ENCODE measurements at places on chromosomes 1 and 21.

DNA sequence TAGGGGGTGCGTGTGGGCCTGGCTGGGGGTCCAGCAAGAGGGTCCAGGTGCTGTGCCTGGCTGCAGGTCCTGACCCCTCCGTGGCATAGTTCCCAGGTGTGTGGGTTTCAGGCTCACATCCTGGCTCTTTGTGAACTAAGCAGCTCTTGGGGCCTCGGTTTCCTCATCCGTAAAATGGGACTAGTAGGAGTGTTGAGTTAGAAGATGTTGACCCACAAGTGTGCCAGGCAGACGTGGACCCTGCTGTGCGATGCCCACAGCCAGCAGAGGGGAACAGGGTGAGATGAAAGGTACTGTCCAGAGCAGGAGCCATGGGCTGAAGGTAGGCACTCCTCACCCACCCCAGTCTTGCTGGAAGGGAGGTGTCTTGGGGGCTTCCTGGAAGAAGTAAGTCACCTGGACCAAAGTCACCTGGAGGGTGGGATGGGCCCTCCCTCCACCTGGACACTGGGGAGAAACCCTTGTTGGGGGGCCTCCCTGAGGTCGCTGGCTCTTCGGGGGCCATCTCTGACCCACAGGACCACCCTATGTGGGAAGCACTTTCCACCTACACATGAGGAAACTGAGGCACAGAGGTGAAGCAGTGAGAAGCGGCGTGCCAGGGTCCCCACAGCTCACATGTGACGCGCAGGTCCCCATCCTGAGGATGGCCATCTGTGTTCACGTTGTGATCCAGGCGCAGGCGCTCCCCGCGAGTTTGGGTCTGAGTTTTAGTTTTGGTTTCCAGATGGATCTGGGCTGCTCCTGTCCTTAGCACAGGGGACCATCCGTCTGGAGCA, 1.4 kb downstream of the ARHGEF16 start:
- DNase-seq = no peak

- DNase-seq = no peak
These were observed 65.2 kb downstream of the PUM1 start for GRCh38 chr1:31000301-31000700.

GRCh38 chr21:41923631-41924367, 30.0 kb downstream of the C2CD2 start:
- DNase-seq = no peak

DNA sequence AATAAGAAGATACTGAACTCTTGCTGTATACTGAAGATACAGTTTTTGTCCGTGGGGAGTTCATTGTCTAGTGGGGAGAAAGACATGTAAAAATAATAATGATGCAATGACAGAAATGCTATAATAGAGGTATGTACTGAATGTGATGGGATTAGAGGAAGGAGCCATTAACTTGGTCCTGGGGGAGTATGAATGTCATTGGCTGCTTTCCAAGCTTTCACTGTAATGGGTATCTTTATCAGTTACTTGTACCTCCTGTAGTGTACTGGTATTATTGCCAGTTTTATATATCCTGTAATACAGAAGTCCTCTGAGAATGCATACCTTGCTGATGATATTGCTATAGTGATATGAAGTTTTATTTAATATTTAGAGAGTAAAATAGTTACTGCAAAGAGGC, 7.4 kb downstream of the BTBD8 start:
- DNase-seq = no peak

DNA sequence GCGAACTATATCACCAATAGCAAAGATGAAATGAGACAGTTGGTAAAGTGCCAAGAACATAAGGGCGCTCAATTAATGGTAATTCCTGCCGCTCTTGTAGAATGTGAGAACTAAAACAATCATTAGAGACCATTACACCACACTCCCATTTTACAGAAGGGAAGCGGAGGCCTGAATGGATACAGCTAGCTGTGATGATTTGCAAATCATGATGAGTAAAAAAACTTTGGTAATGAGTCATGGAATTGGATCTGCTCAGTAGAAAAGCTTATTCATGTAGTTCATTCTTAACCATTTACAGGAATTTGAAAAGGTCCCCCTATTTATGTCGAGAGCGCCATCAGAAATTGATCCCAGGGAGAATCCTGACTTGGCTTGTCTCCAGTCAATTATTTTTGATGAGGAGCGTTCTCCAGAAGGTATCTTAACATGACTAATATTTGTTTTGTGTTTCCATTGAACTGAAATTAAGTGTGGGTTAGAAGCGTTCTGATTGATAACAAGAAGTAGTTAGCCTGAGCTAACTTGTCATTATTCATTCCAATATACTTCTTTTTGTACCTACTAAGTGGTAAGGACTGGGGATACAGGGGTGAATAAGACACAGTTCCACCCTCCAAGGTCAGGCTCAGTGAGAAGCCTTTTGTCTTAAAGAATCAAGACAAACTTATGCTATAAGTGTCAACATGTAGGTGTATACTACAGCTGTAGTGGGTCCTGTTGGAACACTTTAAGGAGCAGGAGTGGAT, 812 bp downstream of the TTC4 start:
- peak; percentile 59 for DNase-seq

- DNase-seq = no peak
These were observed 67.5 kb upstream of the ACOT11 start for GRCh38 chr1:54480525-54480848.

DNA sequence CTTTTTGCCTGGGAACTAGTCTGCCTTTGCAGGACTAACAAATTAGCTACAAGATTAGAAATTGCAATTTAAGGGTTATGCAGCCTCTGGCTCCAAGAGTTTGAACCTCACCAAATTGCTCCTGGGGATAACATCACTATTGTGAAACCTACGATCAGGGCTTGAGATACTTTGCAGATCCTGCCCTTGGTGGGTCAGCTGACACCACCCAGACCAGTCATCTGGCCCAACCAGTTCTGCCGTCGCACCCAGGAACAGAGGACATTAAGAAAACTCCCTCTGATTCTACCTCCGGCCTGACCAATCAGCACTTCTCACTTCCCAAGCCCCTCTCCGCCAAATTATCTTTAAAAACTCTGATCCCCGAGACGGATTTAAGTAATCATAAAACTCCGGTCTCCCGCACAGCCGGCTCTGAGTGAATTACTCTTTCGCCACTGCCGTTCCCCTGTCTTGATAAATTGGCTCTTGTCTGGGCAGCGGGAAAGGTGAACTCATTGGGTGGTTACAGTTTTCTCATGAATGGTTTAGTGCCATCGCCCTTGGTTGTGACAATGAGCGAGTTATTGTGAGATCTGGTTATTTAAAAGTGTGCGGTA, 32.9 kb upstream of the B3GALT5 start:
- DNase-seq = no peak

DNA sequence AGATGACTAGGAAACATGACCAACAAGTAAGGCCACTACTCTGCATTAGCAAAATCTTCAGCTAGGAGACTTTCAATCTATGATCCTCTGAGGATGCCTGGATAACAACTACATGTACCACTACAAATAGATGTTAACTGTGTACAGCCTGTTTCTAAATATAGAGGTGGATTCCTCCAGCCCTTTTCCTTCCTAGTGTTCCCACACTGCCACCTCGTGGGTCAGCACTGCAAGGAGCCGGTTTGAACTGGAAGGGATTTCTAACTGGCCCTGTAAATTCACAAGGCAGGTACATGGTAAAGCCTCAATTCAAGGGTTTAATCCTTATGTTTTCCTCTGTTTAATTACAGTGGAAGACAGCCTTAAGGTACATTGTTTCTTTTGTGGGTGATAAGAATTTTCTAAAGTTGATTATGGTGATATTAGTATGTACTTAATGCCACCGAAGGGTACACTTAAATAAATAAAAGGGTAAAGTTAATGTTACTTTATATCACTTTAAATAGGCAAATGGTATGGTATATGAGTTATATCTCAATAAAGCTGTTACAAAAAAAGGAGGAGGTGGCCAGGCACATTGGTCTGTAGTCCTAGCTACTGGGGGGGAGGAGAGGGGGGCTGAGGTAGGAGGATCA, 14.4 kb downstream of the SMYD3 start:
- peak; percentile 38 for DNase-seq

- no peak for DNase-seq
These were observed 3.9 kb downstream of the RRP1 start for GRCh38 chr21:43793243-43793642.

DNA sequence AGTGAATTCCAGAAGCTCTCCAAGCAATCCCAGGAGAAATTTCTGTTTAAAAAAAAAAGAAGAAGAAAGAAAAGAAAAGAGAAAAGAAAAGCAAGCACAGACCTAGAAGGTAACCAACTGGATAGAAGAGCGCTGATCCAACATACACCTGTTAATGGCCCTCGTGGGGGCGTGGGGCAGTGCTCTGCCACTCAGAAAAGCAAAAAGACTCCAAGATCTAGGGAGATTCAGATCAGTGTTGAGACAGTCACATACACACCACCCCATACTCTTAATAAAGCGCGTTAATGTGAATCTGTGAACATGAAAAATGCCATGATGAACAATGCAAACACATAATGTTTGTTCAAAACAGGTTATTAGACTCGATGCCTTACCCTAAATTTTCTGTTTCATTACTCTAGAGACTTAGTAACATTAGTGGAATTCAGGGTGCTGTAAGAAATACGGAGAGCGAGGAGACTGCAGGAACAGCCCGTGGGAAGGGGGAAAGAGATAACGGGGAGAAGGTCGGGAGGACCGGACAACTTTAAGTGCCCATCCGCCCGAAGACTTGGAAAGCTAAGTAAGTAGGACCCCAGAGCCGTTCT, 406 bp downstream of the NME7 start:
- no peak for DNase-seq
